NCI-H524 (cell line): ENCODE measurements at places on chromosomes 1 and 21.

DNA sequence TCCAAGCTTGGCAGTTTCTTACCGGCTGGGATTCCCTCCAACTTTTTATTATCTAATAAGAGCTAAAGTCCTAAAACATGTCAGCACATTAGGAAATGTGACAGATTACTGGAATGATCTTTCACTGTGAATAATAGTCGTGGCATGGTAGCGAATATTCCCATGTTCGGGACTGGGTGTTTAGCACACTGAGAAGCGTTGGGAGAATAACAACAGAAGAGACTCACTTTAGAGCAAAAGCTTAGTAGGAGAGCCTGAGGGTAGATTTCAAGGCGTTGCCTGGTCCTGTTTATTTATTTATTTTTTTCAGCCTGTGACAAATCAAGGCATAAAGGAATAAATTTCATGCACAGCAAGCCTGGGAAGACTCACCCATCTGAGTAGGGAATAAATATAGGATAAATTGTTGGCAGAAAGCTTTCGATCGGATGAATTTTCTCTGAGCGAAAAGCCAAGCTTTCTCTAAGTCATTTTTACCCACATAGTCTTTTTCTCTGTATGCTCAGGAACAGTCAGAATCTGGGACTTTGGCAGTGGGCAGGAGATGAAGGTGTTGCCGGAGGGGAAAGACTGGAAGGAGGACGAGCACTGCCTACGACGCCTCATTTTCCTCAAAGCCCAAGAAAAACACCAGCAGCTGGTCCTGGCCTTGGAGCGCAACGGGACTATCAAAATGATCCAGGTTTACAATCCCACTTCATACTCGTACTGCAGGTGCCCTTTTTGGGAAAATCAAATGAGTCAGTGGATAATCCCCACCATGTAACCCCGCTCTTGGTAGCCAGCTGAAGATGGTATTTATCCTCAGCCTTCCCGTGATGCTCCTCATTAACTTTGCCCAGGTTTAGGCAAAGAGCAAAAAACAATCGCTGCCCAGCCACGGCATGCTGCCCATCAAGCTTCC is 97.2 kb downstream of the WDR64 start:
- DNase-seq: peak; percentile 52

DNA sequence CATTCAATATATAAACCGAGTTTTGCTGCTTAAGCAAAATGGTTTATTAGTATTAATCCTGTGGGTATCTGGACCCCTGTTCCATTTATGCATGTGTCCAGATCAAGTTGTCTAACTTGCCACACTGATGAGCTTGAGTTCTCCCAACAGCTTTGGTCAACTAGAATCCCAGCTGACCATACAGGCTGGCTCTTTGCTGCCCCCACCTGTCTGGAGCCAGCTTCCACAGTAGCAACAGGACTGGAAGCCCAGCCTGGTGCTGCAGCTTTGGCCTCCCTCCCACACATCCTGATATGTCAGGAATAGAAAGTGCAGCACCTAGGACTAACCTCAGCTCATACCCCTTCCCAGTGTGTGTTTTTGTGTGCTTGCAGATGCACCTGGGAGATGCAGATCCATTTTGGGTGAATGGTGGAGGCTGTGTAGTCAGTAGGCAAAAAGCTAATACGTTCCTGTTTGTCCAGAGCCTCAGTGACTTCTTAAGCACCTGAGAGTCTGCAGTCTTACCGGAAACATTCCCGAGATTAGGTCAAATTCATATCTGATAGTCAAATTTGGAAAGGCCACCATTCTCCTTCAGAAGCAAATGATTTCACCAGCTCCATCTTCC is 40.9 kb upstream of the BEND5 start:
- no peak for DNase-seq

DNA sequence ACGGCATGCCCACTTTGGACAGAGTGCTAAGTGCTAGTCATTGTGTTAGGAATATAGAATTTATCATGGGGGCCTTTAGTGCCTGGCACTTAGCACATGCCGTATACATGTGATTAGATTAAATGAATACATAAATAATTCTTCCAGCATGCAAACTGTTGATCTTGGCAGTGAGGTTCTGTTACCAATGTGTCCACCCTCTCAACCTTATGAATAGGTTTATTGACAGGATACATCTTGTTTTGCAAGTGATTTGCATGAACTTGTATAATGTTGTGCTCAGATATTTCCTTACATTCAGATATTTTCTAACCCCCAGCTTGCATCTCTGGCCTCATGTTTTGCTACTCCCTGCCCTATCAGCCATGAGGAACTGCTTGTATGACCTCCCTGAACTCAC is 60.3 kb upstream of the ZNF648 start:
- no peak for DNase-seq

GRCh38 chr1:184755226-184756065 is 788 bp upstream of the EDEM3 start:
- DNase-seq: peak; percentile 48

DNA sequence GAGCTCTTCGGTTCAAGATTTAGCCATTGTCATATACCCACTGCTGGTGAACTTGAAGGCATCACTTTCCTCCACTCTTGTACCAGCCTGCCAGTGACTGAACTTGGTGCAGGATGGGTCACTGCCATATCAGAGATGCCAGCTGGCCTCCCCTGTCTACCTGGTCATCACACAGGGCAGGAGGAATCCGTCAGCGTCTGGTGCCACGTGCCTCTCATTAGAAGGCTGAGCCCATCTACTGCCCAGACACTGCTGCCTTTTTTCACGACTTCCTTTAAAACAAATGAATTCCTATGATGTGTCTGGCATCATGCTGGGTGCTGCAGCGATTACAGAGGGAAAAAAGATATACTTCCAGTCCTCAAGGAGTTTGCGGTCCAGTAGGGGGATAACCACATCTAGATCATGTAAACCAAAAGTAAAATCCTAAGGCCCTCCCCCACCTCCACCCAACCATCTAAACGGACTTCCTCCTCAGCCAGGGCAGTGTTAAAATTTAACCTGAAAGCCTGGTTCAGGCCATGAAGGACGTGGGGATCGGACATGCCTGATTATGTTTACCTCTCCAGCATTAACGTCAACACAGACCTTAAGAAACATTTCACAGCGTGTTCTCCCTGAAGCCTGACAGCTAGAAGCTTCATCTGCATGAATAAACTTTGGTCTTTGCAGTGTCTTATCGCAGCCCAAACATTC is 29.2 kb upstream of the PDE9A start:
- no peak for DNase-seq

GRCh38 chr1:200873116-200873670 is 412 bp downstream of the GPR25 start:
- DNase-seq: no peak

DNA sequence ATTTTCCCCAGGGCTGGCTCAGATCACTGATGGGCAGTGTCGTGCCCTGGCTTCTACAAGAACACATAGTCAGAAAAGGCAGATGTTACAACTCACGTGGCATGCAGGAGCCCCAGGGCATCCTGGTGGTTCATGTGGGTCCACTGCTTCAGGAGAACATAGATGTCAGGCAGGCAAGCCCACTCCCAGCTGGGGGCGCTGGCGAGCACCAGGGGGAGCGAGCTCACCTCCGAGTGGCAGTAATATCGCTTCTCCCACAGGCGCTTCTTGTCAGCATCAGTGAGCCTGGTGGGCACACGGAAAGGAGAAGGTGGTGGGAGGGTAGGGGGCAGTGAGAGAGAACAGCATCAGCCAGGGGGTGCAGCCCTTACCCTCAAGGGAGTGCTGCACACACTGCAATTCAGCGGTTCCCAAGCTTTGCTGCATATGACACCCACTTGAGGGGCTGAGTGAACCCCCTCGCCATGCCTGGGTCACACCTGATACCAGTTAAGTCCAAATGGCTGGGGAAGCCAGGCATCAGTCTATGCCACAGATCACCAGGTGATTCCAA is 34.3 kb upstream of the PPP1R15B start:
- DNase-seq: peak; percentile 38

DNA sequence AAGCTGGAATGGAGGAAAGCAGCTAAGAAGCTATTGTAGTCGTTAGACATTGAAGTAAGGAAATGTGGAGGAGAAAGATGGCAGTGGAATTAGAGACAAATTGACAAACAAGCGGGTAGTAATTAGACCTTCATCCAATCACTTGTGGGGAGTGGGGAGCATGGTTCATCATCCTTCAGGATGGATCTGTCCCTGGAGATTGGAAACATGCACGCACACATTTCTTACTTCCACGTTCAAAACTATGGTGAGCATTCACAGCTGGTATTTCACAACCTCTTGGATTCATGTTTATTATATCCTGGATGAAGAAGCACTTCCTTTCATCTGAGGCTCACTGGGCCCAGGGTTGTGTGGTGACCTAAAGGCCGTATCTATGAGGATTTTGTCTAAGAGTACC is 188.1 kb downstream of the ST6GALNAC3 start:
- no peak for DNase-seq

DNA sequence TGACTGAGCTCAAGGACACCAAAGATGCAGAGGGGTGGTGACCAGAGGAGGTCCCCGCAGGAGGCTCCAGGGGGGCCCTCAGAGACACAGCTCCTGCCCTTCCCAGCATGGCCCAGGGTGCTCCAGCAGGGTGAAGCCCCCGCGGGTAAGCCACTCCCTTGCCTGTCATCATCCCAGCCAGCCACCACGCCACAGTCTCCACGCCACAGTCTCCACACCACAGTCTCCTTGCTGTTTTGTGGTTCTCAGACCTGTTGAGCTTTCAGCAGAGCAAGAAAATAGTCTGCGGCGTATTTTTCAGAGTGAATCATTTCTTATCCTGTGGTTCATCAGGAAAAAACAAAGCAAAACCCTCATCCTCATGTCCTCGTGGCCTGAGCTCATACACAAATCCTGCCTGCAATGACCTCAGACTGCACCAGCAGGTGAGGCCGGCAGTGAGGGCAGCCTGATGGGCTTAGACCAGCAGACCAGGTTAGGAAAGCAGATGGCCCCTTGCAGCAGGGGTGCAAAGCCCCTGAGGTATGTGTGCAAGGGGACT is 25.7 kb upstream of the ABCG1 start:
- DNase-seq: no peak

DNA sequence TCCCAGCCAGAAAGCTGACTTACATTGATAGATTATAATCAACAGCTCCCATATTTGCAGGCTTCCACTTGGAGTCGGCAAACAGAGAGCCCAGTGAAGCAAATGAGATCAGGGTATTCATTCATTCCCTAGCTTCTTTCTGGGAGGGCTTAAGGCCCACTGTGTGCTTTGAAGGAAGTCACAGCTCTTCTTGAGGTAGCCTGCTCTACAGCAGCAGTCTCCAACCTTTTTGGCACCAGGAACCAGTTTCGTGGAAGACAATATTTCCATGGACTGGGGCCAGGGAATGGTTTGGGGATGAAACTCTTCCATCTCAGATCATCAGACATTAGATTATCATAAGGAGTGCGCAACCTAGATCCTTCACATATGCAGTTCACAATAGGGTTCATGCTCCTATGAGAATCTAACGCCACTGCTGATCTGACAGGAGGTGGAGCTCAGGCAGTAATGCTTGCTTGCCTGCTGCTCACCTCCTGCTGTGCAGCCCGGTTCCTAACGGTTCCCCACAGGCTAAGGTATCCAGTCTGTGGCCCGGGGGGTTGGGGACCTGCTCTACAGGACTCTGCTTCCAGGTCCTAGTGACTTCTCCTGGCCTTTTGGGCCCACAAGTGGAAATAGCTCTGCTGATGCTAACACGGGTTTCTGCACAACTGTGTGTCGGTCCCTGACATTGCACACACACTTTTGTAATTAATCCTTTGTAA is 13.7 kb upstream of the ADAM30 start:
- no peak for DNase-seq

GRCh38 chr1:229538945-229539344 is 19.6 kb downstream of the ABCB10 start:
- no peak for DNase-seq

DNA sequence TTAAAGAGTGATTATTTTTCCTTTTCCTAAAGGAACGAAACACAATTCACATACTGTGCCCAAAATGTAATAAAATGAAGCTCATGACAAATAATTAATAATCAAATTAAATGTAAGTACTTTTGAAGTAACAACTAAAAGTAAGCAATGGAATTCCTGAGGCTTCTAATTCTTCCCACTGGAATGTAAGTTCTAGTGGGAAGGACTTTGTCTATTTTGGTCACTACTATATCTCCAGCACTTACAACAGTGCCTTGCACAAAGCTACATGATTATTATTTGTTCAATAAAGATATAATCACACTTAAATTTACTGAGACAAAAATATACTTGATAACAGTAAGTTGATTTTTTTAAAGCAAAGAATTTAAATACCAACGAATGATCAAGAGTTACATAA is 128.8 kb downstream of the COQ8A start:
- DNase-seq: no peak

DNA sequence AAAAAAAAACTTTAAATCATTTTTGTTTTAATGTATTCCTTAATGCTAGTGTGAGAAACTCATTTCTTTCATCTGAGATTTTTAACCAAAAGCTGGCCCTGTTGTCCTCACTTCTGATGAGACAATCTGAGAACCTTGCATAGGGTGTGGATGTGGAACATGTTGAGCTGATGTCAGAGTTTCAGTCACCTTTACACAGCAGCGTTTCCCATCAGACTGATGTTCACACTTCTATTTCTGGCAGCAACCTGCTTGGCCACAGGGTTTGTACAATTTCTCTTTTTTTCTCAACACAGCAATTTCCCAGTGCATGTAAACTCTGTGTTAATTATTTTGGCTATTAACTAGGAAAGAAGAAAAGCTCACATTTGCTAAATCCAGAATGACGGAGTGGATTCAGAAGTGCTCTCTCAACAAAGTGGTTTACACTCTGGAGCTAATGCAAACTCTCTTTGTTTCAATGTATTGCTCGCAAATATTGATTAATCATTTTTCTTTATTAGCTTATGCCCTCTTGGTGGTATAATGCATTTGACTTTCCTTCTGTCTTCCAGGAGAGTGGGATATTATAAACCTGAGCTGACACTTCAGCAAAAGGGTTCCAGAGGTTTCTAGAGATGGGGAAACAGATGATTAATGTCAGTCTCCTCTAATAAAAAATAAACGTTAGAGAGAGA is 70.5 kb upstream of the HSPA13 start:
- no peak for DNase-seq

GRCh38 chr1:45522324-45523104 is 830 bp upstream of the PRDX1 start:
- DNase-seq: no peak

- peak; percentile 61 for DNase-seq
Measured at GRCh38 chr1:110638058-110638457, 31.9 kb upstream of the KCNA2 start.

GRCh38 chr1:18174037-18174436 is 66.4 kb downstream of the IGSF21 start:
- no peak for DNase-seq

GRCh38 chr1:240465531-240465940 is 146.4 kb downstream of the GREM2 start:
- DNase-seq: no peak
